ENCODE measurements at places on chromosomes 7 and 10.
A peak's percentile ranks its signal among the peaks of the same experiment; 100 is the strongest.

GRCh38 chr7:2633538-2634266 lies 1.9 kb downstream of the TTYH3 start:
- DNase-seq = peak; percentile 88

DNA sequence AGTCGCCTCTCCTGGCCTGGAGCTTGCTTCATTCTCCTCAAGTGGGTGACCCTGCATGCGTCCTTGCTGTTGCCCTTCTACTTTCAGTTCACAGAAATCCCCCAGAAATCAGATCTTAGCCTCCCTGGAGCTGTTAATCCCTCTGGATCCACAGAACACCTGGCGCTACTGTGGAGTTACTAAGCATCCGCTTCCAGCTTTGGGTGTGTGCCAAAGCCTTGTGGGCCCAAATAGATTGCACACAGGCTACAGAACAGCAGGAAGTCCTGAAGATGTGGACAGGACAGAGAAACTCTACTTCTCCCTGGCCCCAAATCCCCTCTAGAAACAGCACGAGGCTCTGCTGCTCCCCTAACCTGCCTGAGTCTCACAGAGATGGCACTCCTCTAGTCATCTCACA lies 36.6 kb upstream of the PDLIM1 start:
- DNase-seq = peak; percentile 82

DNA sequence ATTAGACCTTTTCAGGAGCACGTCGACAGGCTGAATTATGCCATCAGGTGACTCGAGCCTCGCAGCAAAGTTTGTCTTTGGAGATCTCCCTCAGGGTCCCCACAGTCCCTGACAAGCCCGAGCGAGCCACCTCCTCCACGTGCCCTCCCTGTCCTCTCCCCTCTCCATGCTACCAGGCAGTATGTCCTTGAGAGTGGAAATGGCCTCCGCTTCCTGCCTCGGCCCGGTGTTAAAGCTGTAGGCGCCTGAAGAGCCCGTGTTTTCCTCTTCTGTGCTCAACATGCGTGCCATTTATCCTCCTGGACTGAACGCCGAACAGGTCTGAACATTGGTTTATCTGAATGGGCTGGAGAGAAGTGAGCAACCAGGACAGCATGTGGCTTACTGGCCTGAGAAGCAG lies 82.6 kb downstream of the GPR26 start:
- no peak for DNase-seq

DNA sequence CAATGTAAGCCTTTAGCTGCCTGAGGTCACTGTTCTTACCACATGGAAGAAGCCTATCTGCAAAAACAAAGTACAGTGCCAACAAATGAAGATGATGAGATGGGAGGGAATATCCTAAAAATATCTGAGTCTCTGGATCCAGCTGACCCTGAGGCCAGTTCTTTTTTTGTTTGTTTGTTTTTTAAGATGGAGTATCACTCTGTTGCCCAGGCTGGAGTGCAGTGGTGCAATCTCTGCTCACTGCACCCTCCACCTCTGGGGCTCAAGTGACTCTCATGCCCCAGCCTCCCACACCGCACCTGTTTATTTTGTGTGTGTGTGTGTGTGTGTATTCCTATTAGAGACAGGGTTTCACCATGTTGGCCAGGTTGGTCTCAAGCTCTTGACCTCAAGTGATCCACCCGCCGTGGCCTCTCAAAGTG lies 44.9 kb downstream of the HYCC1 start:
- no peak for DNase-seq

- DNase-seq = peak; percentile 28
Measured at GRCh38 chr10:126465771-126466170, 77.5 kb upstream of the ADAM12 start.

GRCh38 chr10:29055101-29055500 lies 233.8 kb upstream of the LYZL1 start:
- peak; percentile 42 for DNase-seq

DNA sequence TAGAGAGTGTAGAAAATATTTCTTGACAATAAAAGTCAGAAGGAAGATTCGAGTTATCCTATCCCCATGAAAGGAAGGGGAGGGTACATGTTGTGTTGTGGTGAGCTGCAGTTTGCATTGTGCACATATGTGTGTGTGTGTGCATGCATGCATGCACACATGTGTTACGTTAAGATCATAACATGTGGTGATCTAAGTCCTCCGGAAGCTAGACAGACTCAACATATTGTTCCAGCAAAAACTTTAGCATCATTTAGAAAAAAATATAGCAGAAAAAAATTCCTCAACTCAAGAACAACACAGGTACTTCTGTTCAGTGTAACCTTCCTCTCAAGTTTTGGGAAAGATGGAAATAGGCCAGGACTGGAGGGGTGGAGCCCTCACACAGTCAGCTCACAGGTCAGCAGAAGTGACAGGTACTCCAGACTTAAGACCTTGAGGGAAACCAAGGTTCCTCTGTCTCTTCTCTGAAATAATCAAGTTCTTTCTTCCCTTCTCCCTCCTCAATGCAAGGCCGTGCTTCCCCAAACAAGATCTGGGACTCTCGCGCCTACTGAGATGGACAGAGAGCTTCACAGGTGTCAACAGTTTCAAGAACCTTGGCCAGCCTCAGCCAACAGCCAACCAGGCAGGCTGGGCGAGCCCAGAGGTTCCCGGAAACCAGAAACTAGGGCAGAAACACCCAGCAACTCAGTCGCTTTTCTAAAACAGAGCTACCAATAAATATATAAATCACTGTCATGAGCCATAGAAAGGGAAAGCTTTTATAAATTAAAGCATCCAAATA lies 205.2 kb downstream of the FAM107B start:
- no peak for DNase-seq

DNA sequence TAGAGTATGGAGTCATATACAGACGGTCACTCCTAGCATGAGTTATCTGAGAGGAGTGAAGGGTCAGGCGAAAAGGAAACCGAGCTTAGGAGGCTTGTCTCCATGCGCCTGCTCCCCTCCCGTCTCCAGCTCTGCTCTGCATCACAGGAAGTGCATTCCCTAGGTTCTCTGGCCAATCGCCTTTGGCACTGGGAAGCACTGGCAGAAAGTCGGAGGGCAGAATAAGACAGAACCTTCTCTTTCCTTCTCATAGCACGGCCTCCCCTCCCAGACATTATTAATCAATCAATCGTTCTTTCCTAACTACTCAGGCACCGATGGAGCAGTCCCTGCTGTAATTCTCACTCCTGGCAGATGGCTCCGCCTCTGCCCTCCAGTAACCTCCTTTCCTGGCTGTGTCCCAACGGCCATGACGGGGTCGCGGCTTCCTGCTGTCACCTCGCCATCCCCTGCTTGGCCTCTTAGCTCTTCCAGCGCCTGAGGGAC lies 177.1 kb downstream of the FRMD4A start:
- DNase-seq = peak; percentile 62

- DNase-seq = no peak
Measured at GRCh38 chr10:69248117-69248730, 28.1 kb downstream of the HKDC1 start.

All from choroid plexus epithelial cell (primary cell).